Type B pancreatic cell (in vitro differentiated cells): ENCODE measurements at places on chromosomes 1 and 21.

DNA sequence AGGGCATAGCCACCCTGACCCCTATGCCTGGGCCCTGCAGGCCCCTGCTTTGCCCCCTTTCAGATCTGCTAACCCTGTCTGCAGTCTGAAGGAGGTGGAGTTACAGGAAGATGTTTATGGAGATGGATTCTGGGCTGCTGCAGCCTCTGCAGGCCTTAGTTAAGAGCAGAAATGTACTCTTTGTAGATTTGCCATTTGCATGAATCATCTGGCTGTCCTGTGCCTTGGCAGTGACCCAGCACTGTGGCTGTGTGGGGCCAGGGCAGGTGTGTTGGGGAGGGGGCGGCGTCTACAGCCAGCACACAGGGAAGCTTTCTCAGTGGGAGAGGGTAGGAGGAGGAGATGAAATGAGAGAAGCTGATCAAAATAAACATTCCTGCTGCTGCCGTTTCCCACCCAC, 867.3 kb downstream of the PLA2G4A start:
- no peak for DNase-seq

GRCh38 chr1:104953555-104953954, 1203.9 kb downstream of the AMY1C start:
- no peak for DNase-seq

- no peak for DNase-seq
Observed at GRCh38 chr1:185467122-185467521, 150.1 kb upstream of the IVNS1ABP start.

DNA sequence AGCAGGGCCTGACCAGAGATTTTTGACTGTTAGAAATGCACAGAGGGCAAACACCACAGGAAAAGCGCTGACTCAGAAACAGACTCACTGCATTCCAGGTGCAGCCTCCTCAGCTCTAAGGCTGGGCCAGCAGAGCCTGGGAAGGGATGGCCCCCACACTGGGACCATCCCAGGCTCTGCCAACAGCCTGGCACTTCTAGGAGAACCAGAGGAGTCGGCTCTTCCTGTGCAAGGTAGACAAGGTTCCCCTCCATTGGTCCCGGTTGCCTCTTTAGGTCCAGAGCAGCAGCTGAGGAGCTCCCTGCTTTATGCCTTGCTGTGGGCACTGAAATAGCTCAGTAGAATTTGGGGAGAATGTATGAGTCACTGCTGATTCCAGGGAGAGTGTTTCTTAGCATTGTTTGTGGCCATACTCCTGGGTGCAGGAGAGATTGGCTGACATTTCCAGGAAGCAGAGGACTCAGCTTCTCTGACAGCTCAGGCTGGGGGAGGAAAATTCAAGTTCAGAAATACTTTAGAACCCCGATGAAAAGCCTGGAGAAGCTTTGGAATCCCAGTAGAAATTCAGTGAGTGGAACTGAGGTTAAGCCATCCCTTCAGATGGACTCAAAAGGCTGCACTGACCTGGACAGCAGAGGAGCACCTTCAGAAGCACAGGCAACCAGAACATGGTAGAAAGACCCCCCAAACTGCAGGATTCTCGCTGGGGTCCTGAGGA, 19.7 kb downstream of the PRAMEF1 start:
- DNase-seq: no peak

- DNase-seq: no peak
Observed at GRCh38 chr21:21286170-21286798, 288.1 kb downstream of the NCAM2 start.

DNA sequence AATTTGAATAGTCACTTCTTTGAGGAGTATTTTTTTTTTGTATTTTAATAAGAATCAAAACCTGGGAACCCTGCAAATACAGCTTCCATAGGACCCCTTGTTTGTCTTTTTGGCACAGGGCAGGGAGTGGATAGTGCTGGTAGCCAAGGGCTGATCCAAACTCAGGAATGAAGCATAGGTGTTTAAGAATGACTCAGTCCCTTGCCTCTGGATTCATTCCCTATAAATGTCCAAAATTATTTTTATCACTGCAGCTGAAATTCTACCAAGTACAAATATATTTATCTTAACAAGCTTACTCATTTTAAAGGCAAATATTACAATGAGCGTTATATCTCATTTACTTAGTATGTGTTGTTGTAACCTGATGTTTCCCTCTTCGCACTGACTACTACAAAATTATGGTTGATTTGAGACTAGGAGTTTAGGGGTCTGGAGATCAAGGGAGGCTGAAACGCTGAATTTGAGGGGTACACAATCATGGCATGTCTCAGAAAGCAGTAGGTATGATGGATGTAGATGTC, 278.6 kb upstream of the LYPLAL1 start:
- no peak for DNase-seq

- DNase-seq: no peak
Observed at GRCh38 chr1:60066001-60066400, 7.6 kb downstream of the C1orf87 start.
